Stimulated activated CD8-positive, alpha-beta memory T cell treated with anti-CD3 and anti-CD28 coated beads, Interleukin-4, amount 100 ng/mL, for 4 hours (primary cell): ENCODE measurements at places on chromosomes 2 and 18.

- no peak for DNase-seq
Measured at GRCh38 chr18:74715865-74716712, 118.4 kb downstream of the ZNF407 start.

- no peak for DNase-seq
Measured at GRCh38 chr2:27798948-27799645, 27.6 kb downstream of the MRPL33 start.

- no peak for DNase-seq
Measured at GRCh38 chr18:46424898-46425297, 232.1 kb downstream of the LOXHD1 start.

GRCh38 chr2:127479219-127479825, 47.0 kb downstream of the IWS1 start:
- DNase-seq = no peak

GRCh38 chr18:36323421-36323820, 25.9 kb downstream of the FHOD3 start:
- DNase-seq = no peak

DNA sequence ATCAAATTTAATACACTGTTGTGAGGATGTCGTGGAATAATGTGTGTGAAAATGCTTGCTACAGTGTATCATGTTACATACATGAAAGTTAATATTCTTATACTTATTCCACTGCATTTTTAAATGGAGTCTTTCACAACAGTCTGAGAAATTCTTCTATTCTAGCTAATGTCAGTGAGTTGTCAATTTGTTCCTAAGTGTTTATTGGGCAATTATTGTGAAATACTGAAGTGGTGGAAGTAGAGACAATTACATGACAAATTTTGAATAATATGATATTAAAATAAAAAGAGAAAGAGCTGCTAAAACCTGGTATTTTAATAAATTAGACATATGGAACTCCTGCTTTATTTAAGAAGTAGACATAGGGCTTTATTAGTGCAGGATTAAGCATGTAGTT, 176.1 kb downstream of the PTPRM start:
- DNase-seq = no peak

DNA sequence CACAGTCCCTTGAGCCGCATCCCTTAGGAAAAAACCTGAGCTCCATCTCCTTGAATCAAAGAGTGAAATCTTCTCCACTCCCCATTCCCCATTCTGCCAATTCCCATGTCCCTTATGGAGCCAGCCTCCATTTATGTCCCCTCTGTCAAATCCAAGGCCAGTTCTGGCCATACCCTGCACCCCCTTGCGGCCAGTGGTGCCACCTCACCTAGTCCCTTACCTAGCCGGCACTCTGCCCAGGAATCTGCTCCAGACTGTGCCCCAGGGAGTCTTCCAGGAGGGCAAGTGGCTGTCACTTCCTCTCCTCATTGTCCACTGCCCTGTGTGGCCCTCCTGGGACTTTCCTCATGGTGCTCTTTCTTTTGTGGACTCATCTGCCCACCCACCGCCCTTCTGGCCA, 195.4 kb upstream of the RMP24 start:
- no peak for DNase-seq

DNA sequence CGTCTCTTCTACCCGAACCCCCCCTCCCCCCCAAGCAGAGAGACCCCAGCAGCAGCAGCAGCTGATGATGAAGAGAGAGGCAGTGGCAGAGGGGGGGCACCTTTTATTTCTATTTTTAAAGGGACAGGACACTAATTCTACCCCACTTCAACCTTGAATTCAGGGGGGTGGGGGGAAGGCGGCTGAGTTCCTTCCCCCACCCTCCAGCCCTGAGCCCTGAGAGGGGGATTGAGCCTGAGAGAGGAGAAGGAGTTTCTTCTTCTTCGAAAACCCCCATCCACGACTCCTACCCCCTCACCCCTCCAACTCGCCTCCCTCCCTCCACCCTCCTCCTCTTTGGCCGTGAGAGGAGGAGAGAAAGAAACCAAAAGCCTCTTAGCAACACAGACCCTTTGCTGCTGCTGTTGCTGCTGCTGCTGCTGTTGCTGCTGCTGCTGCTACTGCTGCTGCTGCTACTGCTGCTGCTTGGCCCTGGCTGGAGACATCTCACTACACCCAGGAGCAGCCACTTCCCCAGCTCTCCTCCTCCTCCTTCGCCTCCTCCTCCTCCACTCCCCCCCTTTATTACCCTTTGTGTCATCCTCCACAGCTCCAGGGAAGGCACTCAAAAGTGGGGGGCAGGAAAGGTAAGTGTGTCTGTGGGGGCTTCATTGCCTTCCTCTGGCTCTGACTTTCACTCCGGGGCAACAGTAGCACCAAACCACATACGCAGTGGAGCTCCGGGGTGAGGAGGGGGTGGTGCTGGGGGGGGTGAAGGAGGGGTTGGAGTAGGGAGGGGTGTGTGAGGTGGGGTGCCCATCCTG, at the start of gene MBD5:
Gene MBD5, plus strand, starts transcription at position 33 of the 803 bp plus-strand sequence.
- no peak for DNase-seq

DNA sequence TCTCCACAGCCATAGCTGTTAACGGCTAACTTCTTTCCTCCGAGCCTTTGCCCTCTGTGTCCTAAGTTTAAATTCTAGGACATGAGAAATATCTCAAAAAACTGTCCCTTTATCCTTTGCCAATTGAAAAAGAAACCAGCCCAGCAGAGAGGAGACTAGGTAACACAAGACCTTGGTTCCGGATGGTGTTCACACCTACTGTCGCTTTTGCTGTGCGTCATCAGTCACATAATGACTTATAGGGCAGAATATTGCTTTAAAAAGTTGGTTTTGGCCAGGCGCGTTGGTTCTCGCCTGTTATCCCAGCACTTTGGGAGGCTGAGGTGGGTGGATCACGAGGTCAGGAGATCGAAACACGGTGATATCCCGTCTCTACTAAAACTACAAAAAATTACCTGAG, 66.2 kb downstream of the SP3 start:
- no peak for DNase-seq

- DNase-seq = no peak
Measured at GRCh38 chr2:197204519-197205250, 105.9 kb downstream of the ANKRD44 start.

- no peak for DNase-seq
Measured at GRCh38 chr2:101827246-101827645, 129.7 kb downstream of the MAP4K4 start.

- no peak for DNase-seq
Measured at GRCh38 chr18:49013961-49014604, 63.3 kb upstream of the SMAD7 start.

DNA sequence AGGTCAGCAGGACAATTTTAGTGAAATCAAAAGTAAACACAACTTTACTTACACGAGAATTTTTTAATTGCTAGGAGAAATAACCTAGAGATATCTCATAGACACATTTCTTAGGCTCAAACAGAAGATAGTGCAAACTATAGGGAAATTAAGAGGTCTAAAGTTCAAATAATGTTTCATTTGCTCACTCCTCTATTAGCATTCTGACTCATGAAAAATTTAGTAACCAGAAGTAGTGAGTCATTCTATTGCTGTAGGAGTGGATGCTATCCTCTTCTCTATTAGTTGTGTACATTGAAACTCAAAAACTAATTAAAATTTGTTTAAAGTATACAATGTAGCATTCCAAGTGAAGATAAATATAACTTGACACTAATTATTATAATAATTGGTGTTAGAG, 908.3 kb upstream of the TMEFF2 start:
- no peak for DNase-seq

GRCh38 chr2:167181134-167181533, 292.9 kb downstream of the XIRP2 start:
- no peak for DNase-seq

- no peak for DNase-seq
Measured at GRCh38 chr2:241519669-241520068, 11.3 kb upstream of the STK25 start.

GRCh38 chr2:183185534-183185933, 61.3 kb downstream of the NUP35 start:
- DNase-seq = no peak

DNA sequence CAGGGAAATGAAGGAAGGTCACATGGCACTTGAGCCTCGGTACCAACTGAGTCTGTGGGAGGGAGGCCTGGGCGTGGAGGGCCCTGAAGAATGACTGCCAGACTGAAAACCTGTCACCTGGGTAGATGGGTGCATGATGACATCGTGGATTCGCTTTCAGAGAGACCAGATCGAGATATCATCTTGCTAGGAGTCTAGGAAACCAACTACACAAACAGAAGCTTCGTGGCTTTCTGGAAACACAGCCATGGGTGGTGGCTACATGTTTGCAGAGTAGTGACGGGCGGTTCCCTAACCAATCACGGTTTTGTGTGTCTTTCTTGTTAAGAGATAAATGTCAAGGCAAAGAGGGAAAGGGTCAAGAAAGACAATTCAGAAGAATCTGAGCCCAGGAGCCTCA, 155.0 kb downstream of the EIPR1 start:
- no peak for DNase-seq

DNA sequence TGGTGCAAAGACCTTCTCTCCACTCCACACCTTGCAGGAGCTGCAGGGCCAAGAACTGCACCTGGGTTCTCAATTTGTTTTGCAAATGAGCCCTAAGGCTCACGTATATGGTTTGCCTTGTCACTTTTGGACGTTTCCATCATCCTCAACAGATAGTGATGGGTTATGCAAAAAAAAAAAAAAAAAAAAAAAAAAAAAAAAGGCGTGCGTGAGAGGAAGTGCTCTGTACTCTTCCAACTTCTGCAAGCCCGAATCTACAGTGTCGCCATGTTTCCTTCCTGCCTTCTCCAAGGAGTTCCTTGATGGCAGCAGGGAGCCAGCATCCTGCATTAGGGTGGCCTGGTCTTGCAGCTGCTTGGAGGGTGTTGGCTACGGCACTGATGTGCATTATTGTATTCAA, 4.0 kb upstream of the INHBB start:
- DNase-seq = no peak

GRCh38 chr18:10289951-10290637, 164.3 kb upstream of the APCDD1 start:
- DNase-seq = no peak

DNA sequence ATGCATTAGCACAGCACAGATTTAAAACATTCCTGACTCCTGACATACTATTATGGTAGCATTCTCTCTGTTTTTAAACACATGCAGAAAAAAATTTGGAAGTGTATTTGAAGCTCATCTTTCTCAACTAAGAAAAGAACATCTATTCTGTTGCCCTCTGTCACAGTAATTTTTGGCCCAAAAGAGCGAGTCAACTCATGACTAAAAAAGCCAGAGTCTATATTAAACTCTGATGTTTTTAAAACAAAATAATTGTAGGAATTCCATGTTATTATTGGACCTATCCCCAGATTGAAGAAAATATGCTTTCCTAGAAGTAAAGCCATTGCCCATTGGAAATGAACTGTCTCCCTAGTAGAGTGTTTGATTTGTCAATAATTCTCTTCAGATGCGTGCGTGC, 96.7 kb downstream of the CRIM1 start:
- no peak for DNase-seq
